Stimulated activated CD8-positive, alpha-beta memory T cell treated with anti-CD3 and anti-CD28 coated beads, Interleukin-15, amount 100 ng/mL, for 1 hour (primary cell): ENCODE measurements at places on chromosomes 1 and 21.

DNA sequence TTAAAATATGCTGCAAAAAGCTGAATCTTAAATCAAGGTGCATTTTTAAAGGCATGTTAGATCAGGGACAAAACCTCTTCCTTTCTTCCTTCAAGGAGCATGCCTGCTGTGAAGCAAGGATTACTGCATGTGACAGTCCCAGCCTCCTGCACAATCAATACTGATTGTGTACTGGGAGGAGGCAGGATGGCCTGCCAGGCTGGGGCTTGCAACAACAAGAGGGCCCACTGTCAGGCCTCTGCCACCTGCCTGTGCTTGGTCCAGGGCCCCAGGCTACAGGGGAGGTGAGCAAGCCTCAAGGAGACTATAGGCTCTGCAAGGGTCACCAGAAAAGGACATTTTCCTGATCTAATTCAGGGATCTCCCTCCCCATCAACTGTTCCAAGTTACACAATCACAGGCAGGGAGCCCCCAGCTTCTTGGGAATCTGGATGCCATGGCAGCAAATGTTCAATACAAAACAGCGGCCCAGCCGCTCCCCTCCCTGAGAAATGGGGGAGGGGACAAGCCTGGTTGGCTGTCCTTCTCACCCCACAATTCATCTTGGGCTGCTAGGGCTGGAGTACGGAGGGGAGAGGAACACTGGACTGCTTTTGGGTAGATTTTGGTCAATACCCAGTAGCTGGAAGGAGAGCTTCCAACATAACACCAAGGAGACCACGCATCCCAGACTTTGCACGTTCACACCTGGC, 76.7 kb downstream of the SSBP3 start:
- no peak for DNase-seq

- DNase-seq = no peak
Measured at GRCh38 chr1:15479654-15480347, 3.9 kb downstream of the CELA2B start.

DNA sequence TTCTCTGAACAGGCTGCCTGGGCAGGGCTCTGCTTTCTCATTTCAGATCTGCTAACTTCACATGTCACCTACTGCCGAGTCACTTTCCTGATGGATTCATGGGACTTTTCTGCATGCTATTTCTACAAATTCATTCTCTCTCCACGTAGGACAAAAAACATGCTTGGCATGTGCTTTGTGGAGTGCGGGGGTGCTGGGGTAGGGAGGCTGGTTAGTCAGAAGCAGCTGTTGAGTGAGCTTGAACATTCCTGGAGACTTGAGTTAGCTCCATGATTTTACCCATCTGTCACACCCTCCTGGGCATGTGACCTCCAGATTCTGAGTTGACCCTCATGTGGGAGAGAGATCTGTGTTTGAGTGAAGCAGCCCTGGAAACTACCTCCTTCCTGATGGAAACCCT, 71.4 kb downstream of the UCK2 start:
- no peak for DNase-seq

- DNase-seq = no peak
Measured at GRCh38 chr1:23696335-23696989, 4.9 kb downstream of the RPL11 start.

- no peak for DNase-seq
Measured at GRCh38 chr21:37082856-37083528, 9.9 kb downstream of the TTC3 start.

- no peak for DNase-seq
Measured at GRCh38 chr1:233381806-233382205, 54.3 kb downstream of the MAP3K21 start.

GRCh38 chr1:162632217-162632666, at the start of gene DDR2:
Gene DDR2 (plus strand): TSS chr1:162632464. CDS start chr1:162719064, 86,600 bp downstream.
- DNase-seq = no peak

GRCh38 chr1:65424573-65424889, 4.1 kb downstream of the LEPR start:
- DNase-seq = no peak

DNA sequence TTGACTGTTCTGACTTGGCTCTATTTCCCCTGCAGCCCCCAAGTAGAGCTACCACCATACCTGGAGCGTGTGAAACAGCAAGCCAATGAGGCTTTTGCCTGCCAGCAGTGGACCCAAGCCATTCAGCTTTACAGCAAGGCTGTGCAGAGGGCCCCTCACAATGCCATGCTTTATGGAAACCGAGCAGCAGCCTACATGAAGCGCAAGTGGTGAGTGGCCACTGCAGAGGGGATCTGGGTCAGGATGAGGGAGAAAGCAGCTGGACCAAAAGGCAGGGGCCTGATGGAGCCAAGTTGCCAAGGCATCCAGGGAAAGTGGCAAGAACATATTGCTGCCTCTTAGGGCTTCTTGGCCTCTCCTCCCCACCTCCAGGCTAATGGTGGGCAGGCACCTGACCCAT, 24.1 kb upstream of the TMEM222 start:
- no peak for DNase-seq

- DNase-seq = no peak
Measured at GRCh38 chr1:236117710-236118109, 24.6 kb upstream of the GPR137B start.

DNA sequence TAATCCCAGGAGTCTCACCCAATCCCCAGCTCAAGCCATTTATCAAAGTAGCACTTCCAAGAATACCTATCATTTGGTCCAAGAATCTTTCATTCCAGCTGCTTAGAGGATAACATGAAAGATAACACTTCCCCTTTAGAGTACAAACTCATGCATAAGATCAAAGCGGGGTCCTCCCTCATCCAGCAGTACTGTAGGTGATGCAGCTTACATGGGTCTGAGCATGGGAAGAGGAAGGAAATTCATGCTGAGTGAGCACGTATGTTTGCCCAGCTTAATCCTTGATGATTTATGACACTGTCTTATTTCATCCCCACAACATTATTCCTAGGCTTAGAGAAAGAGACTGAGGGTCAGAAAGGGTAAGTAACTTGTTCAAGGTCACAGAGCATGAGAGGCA, 167.1 kb upstream of the GJB5 start:
- no peak for DNase-seq

DNA sequence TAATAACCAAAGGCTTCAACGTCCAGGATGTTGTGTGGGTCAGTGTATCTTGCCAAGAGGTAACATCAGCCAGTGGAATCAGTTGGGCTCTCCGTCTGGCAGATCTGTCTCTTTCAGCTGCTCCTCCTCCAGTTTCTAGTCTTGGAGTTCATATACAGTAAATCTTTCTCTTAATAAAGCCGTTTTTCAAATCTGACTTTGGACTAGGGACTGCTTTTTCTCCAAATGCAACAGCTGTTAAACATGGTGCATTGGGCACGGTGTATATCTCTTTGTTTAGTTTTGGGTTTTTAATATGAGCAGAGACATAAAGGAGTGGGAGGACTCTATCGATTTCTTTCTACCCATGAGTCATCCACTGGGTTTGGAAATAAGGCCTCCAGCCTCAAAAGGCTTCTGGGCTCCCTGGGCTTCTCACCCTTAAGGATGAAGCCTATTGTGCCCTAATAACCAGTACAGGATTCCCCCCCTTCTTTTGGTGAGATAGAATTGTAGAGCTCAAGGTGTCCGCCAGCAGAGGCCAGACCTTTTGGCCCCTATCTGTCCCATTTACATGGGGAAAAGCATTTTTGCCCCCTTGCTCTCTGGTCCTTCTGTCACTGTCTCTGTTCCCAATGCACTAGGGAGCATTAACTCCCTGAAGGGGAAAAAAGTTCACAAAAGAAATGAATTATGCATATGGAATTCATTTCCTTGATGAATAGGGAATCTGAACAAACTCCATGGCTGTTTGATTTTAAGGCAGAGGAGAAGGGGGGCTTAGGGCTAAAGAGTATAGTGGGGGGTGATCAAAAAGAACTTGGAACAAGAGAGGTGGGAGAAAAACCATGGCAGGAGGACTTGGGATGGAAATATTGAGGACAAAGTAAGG, 86.0 kb downstream of the PBX1 start:
- DNase-seq = no peak

GRCh38 chr1:920521-920920, 3.2 kb upstream of the SAMD11 start:
- no peak for DNase-seq

DNA sequence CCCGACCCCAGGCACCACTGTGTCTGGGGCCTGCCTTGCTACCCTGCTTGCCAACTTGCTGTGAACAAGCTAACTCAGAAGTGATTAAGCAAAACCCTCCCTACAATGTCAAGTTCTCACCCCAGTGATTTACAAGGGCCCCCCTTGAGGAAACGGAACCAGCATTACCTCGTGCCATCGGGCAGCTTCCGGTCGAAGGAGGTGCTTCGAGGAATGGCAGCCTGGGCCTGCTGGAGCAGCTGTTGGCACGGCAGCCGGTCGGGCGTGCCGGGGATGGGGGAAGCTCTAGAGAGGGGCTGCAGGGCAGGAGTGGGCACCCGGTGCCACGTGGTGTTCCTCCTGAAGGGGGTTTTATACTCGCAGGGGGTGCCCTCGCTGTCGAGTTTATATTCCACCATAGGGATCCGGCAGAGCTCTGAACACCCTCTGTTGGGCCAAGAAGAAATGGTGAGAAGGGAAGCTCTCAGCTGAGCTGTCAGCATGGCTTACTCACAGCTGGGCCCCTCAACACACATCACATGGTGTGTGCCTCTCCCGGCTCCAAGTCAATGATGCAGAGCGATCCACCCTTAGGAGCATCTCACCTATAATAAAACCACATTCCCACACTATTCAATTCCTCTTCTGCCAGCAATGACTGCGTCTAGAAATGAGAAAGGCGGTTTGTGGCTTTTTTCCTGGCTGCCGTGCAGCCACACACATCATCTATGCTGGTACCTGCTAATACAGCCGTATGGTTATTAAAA, 184.4 kb downstream of the SIPA1L2 start:
- DNase-seq = no peak

GRCh38 chr1:239997515-239998311, 94.0 kb upstream of the FMN2 start:
- no peak for DNase-seq

DNA sequence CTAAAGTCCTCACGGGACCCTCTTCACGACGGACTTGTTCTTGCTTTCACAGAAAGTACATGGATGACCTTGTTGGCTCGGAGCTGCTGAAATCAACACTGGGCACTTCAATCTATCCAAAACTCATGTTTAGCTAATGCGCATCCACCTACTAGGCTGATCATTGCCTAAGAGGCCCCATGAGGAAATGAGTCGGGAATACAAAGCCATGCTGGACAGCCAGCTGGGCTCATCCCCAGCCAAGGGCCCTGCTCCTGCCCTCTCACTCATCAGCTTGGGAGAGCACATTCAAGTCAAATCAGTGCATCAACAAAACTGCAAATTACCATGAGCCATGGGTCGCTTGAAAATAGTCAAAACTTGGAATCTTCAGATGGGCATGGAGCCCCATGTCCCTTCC, 14.8 kb upstream of the HEYL start:
- no peak for DNase-seq

DNA sequence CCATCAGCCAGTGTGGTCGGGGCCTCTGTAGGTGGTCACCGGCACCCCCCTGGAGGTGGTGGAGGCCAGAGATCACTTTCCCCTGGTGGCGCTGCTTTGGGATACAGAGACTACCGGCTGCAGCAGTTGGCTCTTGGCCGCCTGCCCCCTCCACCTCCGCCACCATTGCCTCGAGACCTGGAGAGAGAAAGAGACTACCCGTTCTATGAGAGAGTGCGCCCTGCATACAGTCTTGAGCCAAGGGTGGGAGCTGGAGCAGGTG, 961 bp downstream of the RBM15 start:
- DNase-seq = no peak

GRCh38 chr1:87603626-87604025, 274.9 kb downstream of the LMO4 start:
- DNase-seq = no peak

DNA sequence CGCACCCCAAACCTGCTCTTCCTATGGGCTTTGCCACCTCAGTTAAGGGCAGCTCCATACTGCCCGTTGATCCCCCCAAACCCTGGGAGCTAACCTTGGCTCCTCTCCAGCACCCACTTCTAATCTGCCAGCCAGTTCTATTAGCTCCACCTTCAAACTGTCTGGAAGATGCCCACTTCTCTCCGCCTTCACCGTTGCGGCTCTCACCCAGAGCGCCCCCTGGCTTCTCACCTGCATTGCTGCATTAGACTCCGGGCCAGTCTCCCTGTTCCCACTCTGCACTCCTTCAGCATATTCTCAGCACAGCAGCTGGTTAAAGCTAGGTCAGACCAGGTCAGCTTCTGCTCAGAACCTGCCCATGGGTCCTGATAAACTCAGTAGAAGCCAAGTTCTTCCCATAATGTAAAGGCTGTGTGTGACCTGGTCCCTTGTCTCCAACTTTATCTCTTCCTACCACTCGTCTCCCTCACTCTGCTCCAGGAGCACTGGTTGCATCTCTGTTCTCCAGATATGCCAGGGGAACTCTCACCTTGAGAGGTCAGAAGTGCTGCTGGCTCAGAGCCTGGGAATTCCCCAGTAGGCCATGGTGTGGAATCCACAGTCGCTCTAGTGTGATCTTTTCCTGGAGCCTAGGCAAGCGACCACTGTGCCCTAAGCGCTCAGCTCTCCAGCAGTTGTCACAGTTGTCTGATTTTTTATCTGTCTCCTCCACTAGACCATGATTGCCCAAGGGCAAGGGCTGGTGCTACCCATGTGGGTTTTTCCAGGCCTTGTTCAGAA, 150.3 kb downstream of the HMGB4 start:
- DNase-seq = no peak

DNA sequence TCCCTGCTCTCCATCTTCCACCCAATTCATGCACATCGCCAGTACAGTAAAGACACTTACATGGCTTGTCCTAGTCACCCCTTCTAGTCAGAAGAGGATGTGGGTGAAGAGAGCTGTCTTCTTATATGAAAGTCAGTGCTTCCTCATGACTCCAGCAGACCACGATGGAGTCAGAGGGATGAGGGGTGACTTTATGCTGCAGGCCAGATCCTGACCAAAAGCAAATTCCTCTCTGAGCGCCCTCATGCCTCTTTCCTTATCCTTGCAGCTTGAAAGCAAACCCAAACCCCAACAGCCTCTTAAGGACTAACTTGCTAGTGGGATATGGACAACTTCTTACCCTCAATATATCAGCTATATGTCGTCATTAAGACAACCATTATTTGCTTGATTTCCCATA, 348.2 kb upstream of the DUSP10 start:
- DNase-seq = no peak

- peak; percentile 40 for DNase-seq
Measured at GRCh38 chr1:25031966-25032667, 102.0 kb upstream of the RUNX3 start.

DNA sequence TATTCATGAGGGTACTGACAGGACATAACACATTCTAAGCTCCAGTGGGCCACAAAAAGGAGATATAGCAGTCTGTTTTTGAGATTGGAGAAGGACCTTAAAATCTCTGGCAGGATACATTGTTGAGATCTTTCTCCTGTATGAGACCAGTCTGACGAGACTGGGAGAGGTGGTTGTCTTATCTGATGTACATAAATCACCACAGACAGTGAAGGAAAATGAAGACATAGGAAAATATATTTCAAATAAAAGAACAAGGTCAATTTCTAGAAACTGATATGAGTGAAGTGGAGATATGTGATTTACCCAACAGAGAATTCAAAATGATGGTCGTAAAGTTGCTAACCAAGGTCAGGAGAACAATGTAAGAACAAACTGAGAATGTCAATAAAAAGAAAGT, 21.3 kb upstream of the EGLN1 start:
- DNase-seq = no peak

DNA sequence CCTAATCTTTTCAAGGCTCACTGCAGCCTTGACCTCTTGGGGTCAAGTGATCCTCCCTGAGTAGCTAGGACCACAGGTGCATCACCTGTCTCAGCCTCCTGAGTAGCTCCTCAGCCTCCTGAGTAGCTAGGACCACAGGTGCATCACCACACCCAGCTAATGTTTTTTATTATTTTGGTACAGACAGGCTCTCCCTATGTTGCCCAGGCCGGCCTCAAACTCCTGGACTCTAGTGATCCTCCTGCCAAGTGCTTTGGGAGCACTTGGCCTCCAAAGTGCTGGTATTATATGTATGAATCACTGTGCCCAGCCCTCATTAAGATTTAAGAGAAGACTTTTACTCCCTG, 58.5 kb upstream of the S1PR1 start:
- DNase-seq = no peak
